ENCODE measurements at places on chromosomes 11 and 22.
A peak's percentile ranks its signal among the peaks of the same experiment; 100 is the strongest.

- no peak for DNase-seq
Observed at GRCh38 chr11:66334605-66335442, 1.4 kb downstream of the RIN1 start.

- no peak for DNase-seq
Observed at GRCh38 chr11:113668255-113668654, 37.9 kb downstream of the TMPRSS5 start.

DNA sequence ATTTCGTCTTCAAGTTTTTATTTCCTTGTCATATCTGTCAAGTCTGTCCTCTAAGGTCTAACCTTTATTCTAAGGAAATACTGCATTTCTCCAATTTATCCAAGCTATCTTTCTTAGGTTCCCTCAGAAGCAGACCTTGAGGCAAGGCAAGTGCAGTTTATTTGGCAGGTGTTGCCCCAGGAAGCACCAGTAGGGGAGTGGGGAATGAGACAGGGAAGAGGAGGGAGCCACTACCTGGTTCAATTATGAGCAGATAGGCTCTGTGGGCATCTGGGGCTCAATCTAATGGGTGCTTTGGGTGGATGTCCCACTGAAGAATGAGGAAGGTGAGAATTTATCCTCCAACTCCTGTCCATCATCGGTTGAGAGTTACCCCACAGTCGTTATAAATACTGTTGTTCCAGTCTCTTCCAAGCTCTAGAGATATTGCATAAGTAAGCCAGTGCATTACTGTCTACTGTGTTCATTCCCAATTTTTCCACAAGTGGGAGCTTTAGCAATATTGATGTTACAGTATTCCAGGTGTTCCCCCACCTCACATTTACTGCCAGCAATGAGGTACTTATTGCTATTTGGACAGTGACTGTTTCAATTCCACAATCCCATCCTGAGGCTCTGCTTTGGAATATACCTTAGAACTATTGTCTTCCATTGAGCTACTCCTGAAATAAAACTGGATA lies 154.9 kb upstream of the CEP126 start:
- DNase-seq: no peak

DNA sequence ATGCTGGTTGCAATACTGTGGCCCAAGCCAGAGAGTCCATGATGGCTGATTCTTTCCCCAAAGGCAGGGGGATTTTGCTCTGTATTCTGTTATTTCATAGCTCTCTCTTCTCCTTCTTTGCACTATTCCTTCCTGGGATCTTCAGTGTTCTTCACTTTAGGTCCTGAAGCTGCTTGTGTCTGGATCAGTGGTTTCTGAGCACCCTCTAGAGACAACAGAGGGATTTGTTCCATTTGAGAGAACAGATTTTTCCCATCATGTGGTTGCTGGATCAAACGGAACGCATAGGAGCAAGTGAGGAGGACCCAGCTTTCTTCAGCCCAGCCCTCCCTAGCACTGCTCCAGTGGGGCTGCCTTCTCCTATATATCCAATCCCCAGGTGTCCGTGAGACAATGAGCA lies 68.7 kb upstream of the SYN3 start:
- DNase-seq: peak; percentile 6

DNA sequence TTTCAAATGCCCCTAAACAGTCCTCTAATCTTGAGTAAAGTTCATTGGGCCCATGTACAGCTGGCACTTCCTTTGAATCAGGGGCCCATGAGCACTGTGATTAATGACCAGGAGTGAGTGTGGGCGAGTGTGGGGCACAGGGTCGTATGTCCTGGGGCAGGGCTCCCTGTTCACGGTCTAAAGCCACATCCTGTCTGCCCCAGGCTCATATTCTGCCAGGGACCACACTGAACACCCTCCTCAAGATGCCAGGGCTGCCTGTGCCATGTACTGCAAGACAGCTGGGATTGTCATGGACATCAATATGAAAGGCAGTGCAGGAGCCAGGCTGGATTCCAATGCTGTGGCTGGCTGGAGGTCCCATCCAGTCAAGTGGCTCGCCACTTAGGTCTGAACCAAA lies 130.5 kb downstream of the KIRREL3 start:
- no peak for DNase-seq

- peak; percentile 95 for DNase-seq
Observed at GRCh38 chr11:124174001-124174583, 9.1 kb upstream of the OR10D3 start.

DNA sequence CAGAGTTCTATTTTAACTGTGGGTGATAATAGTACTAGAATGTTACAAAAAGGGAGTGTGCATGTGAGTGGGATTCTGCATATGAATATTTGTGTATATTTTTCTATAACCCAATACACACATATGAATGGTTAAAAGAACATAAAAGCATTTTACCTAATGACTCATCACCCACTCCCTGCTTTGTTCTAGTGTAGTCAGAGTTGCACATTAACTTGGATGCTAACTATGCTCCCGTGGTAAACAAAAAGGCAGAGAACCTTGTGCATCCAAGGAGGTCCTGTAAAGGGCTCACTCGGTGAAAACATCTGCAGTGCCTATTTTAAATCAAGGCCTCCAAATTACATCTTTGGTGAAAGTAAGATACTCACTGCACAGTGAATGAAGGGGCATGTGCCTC lies 1289.4 kb downstream of the LRRC4C start:
- DNase-seq: no peak

Data from NCI-H1105 treated with DMSO at 0.1 percent for 48 hours (cell line).